Stimulated activated CD8-positive, alpha-beta memory T cell treated with anti-CD3 and anti-CD28 coated beads, Interleukin-2, amount 100 ng/mL, for 1 hour (primary cell): ENCODE measurements at places on chromosomes 5 and 9.

DNA sequence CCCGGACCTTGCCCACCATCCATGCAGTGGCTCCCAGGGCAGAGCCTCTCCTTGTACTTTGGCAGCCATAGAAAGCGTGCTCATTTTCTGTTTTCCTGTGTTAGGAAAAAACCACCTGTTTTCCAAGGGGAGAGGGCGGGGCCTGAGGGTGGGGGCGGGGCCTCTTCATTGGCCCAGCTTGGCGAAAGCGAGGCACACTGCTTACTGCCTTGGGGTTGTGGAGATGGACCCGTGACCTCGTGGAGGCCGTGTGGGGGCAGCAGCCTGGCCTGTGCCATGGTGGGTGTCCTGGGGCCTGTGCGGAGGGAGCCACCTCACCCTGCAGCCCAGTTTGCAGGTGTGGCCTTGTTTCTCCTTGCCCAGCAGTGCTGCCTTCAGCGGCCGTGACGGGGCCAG, 4.4 kb upstream of the TOR4A start:
- DNase-seq = no peak

DNA sequence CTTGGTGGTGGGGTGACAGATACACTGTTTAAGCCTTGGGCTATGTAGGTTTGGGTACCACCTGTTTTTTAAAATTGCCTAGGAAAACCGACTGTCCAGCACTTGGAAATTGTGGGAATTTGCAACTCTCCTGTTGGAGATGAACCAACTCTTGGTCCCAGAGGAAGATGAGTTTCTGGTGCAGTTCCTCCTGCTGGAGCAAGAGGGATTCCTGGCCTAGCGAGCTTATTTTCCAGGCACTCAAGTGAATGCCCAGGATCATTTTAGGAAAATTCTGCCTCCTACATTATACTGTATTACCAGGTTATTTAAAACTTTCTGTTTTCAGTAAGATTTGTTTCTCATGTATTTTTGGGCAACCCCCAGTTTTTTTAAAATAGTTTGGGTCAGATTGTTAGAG, 33.7 kb downstream of the AP3S1 start:
- no peak for DNase-seq

GRCh38 chr5:14628346-14628745, 36.2 kb upstream of the OTULIN start:
- peak; percentile 21 for DNase-seq

DNA sequence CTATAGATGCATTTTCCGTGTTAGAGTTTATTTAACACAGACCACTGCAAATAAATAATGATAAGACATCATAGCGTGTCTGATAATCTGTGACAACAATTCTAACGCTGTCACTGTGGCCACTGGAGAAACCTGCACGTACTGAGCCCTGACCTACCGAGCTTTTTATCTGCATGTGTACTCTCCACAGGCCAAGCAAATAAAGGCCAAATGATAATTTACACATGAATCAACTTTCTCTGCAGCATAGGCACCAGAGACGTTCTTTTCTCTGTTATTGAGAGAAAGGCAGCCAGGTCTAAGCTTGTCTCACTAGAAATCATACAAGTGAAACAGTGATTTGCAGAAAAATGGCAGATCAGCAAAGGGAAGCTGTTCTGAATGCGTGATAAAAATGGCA, 75.8 kb downstream of the POU5F2 start:
- DNase-seq = no peak

GRCh38 chr5:38780945-38781344, 64.9 kb upstream of the OSMR start:
- DNase-seq = no peak

DNA sequence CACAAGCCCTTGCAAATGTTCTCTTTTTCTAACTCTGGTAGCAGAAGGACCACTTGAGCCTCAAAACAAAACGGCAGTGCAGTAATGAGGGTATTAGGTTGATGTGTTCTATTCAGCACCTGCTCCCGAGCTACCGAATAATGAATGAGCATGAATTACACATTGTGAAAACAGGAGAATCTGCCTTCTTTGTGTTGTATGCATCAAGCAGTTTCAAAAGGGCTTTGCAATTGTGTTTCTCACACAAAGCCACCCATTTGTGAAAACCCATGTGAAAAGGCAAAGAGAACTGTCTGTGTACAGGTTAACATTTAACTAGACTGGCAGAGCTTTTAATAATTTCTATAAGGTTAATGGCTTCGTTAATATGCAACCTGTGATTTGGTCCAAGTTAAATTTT, 97.8 kb downstream of the STK32A start:
- no peak for DNase-seq

DNA sequence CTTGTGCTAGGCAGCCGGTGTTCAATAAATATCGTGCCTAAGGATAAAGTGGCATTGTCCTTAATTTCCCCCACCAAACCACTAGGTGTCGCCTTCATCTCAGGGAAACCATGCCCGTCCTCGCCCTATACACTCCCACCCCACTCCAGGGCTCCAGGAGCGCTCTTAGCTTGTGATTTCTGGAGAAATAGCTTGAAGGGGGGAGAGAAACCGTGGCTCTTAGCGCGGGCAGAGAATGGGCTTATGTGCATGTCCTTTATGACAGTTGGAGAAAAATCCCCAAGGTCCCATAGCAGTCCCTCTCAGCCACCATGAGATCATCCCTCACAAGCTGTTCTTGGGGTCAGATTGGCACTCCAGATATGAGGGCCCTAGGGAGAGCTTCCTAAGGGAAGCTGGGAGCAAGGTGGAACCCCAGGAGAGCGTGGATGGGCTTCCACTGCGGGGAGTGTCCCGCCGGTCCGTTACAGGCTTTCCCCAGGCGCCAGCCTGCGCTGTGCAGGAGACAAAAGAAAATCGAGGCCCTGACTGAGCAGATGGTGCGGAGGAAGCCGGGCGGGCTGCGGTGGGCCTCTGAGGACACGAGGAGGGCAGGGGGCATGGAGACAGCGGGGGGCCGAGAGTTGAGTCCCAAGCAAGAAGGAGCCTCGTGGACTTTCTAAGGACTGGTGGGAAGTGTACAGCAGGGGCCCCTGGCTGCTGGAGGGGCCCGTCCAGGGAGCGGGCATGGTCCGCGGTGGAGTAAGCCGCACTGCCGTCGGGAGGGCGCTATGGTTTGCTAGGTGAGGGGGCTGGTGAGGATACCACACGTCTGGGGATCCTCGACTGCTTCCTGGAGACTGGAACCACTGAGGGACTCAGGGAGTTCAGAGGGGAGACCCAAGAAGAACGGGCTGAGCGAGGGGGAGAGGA, 750 bp upstream of the NPR2 start:
- DNase-seq = peak; percentile 34

- DNase-seq = no peak
These were observed 14.8 kb upstream of the TUT7 start for GRCh38 chr9:86368871-86369521.

- no peak for DNase-seq
These were observed 1.2 kb upstream of the NEK6 start for GRCh38 chr9:124256517-124257069.

- no peak for DNase-seq
These were observed 1542.2 kb upstream of the CDH9 start for GRCh38 chr5:28580616-28581015.

- DNase-seq = no peak
These were observed 108.0 kb upstream of the DPYSL3 start for GRCh38 chr5:147617711-147618350.

DNA sequence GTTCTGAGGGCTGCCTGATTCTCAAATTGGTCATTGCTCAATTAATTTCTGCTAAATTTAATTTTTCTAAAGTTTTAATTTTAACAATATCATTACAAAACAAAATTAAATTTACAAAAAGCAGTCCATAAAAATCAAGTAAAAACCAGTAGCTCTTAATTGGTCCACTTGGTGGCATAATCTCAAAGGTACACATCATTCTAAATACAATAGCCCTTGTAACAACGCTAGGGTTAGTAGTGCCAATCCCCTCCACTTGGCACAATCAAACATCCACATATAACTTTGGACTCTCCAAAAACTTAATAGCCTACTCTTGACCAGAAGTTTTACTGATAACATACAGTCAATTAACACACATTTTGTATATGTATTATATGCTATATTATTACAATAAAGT, 1.9 kb upstream of the NDUFB6 start:
- DNase-seq = no peak
